ENCODE measurements at places on chromosomes 2 and 18.

- no peak for DNase-seq
Measured at GRCh38 chr2:106163948-106164545, 30.1 kb downstream of the UXS1 start.

GRCh38 chr18:79007440-79007839 lies 27.8 kb downstream of the SALL3 start:
- no peak for DNase-seq

GRCh38 chr2:112693596-112693995 lies 27.2 kb upstream of the NT5DC4 start:
- no peak for DNase-seq

GRCh38 chr18:46291149-46291548 lies 187.0 kb downstream of the HAUS1 start:
- DNase-seq = no peak

- DNase-seq = no peak
Measured at GRCh38 chr2:146776596-146776995, 1068.2 kb upstream of the ACVR2A start.

GRCh38 chr2:121810959-121811853 lies 55.8 kb downstream of the TSN start:
- DNase-seq = peak; percentile 58

- no peak for DNase-seq
Measured at GRCh38 chr2:239344857-239345216, 56.0 kb downstream of the HDAC4 start.

DNA sequence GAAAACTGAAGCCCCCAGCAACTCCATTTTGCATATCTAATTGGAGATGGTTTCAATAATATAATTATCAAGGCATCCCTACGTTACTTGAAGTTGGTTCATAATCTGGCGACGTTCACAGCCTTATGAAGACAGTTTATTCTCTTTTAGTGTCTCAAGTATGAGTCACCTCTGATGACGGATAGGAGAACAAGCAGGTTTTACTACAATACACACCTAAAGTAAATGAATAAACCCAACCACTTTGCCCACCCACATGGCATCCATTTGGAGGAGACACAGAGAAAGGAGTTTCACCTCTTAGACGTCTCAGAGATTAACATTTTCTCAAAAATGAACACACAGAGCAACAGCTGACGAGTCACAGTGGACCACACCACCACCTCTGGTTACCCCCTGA lies 40.8 kb downstream of the BCL11A start:
- DNase-seq = no peak

DNA sequence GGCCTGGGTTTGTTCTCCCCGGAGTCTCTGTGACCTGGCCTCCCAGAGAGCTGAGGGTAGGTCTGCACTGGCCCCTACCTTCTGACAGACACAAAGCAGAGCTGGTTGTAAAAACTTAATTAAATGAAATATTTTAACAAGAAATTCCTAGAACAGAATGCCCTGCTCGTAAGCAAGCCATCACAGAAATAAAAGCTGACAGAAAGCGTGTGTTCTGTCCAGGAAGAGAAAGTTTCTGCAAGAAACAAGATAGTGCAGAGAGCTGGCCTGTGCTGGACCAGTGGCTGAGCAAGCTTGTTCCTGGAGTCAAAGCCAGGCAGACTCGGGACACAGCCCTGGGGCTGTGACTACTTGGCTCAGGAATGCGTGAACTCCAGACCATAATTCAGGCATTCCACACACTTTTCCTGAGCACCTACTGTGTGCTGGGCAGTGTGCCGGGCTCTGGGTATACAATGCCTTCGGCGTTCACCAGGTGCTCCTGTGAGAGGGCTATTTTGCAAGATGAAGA lies 51.6 kb downstream of the APOB start:
- DNase-seq = no peak

DNA sequence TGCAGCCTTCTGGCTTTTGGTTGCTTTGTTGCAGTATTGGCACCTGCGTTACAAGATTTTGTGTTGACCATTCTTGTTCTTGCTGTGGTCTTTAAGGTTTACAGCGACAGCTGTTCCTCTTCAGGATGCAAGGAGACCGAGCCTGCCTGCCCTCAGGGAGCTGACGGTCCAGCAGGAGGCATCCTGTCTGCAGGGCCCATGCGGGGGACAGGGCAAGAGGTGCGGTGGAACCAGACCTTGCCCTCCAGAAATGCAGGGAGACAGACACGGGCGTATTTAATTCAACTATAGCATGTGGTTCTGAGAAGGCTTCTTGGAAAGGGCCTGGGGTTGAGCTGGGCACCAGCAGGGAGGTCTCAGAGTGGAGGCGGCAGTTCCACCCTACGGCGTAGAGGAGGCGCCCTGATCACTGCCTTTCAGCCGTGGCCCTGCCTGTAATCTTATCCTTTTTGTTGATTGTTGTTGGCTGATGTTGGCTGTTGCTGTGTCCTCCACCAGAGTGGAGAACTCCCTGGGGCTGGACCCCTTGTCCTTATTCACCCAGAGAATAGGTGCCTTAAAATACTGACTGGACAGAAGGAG lies 71.7 kb downstream of the HPCAL1 start:
- DNase-seq = no peak

DNA sequence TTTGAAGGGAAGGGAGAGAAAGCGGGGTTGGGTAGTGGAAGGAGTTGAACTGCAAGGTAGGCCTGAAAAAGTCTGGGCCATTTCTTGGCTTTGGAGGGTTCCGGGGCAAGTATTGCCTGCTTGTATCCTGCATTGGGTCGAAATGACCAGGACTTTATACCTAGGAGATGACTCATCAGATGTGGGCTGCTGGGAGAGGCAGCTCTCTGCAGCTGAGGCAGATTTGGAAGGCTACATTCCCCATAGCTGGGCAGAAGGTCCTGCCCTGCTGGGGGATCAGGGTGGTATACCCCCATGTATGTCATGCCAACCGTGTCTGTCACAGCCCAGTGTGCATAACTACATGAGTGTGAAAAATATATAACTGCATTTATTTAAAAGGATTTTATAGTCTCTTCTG lies 171.8 kb upstream of the SPRED2 start:
- DNase-seq = no peak

GRCh38 chr2:149058936-149059335 lies 20.4 kb downstream of the LYPD6B start:
- DNase-seq = no peak

GRCh38 chr18:64288432-64288831 lies 139.5 kb upstream of the LINC00305 start:
- no peak for DNase-seq

GRCh38 chr2:177077778-177078177 lies 134.8 kb upstream of the HNRNPA3 start:
- no peak for DNase-seq

GRCh38 chr2:134143568-134143967 lies 110.3 kb upstream of the MGAT5 start:
- no peak for DNase-seq

DNA sequence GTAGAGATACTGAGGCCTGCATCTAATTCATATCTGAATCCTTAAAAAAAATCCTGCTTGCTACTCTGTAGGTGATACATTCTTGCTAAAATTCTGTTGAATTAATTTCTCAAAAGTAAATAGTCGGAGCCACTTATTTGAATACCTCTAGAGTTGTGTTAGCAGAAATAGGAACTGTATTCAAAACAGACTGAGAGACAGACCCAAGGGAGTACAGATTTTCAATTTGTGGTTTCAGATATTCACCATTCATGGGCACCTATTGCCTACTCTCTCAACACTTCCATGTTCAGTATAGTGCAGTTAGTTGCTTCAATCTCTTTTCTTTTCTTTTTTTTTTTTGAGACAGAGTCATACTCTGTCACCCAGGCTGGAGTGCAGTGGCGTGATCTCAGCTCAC lies 46.6 kb upstream of the CTLA4 start:
- no peak for DNase-seq

GRCh38 chr2:183292028-183292427 lies 167.8 kb downstream of the NUP35 start:
- DNase-seq = no peak

- DNase-seq = no peak
Measured at GRCh38 chr2:80778704-80779103, 474.2 kb upstream of the LRRTM1 start.

DNA sequence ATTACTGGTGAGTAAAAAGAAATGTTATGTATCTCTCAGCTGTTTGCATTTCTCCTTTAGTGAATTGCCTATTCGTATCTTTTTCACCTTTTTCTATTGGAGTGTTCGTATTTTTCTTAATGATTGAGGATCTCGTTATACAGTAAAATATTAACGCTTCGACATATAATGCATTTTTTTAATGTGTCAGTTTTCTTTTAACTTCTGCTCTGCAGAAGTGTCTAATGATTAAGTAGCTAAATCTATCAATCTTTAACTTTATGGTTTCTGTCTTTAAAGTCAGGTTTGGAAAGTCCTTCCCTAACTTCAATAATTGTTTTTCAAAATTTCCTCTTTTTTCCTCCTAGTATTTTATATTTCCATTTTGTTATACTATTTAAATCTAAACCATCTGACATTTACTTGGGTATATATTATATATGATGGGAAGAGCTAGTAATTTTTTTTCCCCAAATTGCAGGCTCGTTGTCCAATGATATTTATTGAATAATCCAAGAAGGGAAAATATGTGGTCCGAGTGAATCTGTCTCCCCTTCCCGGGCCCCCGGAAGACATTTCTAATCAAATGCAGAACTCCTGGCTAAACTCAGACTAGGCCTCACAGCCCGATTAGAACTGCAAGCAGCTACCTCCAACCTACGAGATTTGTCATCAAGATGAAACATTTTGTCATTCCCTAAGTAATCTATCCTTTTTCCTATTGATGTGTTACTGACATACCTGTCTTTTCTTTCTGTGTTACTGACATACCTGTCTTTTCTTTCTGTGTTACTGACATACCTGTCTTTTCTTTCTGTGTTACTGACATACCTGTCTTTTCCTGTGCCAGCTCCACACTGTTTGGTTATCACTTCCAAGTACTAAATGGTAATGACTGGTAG lies 17.2 kb downstream of the PCBP1 start:
- DNase-seq = peak; percentile 46

DNA sequence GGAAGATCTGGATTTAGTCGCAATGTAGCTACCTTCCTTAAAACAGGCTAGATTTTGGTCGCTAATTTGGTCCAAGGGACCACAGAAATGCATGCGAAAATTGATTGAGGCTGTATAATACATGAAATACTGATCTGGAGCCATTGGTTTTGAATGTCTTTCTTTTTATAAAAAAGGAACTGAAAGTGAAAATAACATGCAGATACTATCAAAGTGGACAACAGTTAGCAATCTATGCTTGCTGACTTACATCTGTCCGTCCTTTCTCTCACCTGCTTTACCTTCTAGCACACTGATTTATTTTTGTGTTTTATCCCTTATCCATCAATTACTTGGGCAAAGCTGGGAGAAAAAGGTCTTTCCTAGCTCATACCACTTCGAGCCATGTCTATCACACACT lies 1459.8 kb upstream of the ACVR2A start:
- DNase-seq = no peak
